ENCODE measurements at places on chromosomes 16 and 17. TPM values are rescaled to one million over a fixed set of nuclear protein-coding genes. Genes with fewer than 3 reads are reported as not detected.

The PRCD gene
- 0.73 TPM for total RNA-seq

- DNase-seq: no peak
Measured at GRCh38 chr16:71467810-71468209, 5.8 kb upstream of the ZNF23 start.

The SLC6A2 gene
- total RNA-seq: 0.18 TPM

- no peak for DNase-seq
Measured at GRCh38 chr17:70172923-70173322, 3.6 kb downstream of the KCNJ2 start.

The PPP1R27 gene
- not detected for total RNA-seq

The IL17C gene
- 2.4 TPM for total RNA-seq

GRCh38 chr16:25838724-25839186 lies 147.0 kb downstream of the HS3ST4 start:
- no peak for DNase-seq

The FNDC8 gene
- total RNA-seq: not detected

DNA sequence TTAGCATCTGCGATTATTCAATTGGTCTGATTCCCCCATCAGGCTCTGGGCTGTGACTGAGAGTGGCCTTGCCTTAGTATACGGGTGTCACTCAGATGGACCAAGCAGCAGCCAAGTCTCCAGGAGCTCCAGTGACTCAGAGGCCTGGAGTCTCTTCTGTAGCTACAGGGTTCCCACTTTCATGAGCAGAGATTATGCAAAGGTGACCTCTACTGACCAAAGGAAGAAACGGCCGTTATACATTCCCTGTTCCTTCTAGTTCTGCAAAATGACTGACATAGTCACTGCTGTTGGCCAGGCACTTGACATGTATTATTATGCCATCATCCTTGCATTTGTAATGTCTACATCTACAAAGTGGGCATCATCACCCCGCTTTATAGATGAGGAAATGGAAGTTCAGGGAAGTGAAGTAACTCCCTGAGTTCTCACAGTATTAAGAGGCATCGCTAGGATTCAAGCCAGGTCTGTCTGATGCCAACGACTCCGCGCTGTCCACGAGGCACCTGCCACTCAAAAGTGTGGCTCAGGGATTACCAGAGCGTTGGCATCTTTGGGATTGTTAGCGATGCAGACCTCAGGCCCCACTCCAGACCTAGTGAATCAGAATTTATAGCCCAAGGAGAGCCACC lies 23.3 kb downstream of the SLC38A7 start:
- DNase-seq: no peak

The MPHOSPH6 gene
- total RNA-seq: 35.3 TPM

GRCh38 chr17:47223007-47223406 lies 13.9 kb downstream of the MYL4 start:
- DNase-seq: no peak

- DNase-seq: no peak
Measured at GRCh38 chr16:56226187-56226586, 34.9 kb downstream of the GNAO1 start.

DNA sequence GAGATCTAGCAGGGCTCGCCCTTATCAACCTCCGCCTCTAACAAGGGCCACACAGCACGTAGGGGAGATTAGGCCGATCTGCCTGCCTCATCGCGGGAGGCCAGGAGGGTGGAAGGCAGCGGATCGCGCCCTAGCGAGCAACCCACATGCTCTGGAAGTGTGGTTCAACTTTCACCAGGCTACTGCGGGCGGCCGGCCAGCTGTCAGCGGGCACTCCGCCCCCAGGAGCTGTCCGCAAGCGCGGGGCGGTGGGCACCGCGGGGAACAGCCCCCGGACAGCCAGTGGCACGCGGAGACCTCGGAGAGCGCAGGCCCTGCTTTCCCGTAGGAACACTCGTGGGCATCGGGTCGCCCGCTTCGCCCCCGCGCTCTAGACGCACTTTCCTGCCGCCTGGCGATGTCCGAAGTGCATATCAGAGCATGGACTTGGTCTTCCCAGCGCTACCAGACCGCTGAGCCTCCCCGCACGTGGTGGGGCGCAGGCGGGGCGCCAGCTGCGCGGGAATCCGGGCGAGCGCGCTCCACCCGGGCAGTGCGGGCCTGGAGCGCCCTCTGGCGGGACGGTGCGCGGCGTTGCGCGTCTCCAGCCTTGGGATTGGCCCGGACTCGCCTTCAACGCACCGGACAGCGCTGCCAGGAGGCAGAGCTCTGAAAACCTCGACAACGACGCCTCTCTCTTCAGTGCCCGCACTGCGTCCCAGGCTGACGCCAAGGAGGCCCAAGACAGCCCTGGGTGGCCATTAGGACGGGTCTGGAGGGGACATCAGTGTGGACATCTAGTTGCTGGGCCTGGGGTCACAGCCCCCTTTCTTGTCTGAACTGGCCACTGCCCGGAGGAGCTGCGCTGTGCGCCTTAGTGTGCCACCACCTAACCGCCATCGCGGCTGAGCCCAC lies 3.6 kb upstream of the ZNHIT3 start:
- no peak for DNase-seq

The PRSS53 gene
- 0.41 TPM for total RNA-seq

- DNase-seq: no peak
Measured at GRCh38 chr16:78995441-78995840, 605.1 kb downstream of the MAF start.

DNA sequence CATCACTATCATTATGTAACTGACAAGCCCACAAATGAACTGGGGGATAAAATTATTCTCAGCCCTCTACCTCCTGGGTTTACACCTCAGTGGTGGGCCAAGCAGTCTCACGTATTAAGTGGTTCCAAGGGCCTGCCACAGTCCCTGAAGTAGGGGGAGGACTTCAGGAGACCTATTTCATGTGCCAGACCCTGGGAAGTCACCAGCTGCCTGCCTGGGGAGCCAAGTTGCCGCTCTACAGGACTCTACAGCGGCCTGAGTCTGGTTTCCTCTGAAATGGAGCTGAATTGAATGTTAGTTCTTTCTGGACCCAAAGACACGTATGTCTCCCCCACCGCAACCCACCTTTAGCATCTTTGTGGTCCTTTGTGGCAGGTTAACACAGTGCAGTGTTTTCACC lies 187.0 kb downstream of the IRX3 start:
- DNase-seq: no peak

The STARD3 gene
- total RNA-seq: 46.7 TPM

The PDILT gene
- not detected for total RNA-seq

DNA sequence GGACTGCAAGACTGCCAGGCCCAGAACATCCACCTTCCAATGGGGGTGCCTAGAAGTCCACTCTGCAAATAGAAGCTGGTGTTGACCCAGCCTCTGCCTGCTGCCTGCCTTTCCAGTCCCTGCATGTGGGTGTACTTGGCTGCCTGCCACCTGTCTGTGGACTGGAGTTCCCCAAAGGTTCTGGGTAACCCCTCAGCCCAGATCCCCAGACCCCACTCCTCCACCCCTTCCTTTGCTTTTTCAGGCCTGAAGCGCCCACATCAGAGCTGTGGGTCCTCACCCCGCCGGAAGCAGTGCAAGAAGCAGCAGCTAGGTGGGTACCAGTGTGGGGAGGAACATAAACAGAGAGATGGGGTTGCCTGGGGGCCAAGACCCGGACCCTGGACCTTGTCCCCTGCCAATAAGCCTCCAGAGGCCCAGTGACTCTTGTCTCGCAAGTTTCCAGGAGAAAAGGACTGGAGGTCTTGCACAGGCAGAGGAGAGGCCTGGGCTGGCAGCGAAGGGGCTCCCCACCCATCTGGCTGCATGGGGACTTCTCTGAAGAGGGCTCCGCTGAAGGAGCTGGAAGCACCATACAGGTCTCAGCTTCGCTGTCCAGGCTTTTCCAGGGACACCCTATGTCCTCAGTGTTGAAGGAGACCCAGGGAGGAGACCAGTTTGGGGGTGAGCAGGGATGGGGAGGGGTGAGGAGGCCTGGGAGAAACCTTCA lies 34.3 kb downstream of the NLRC5 start:
- no peak for DNase-seq

The C16orf82 gene
- total RNA-seq: not detected

DNA sequence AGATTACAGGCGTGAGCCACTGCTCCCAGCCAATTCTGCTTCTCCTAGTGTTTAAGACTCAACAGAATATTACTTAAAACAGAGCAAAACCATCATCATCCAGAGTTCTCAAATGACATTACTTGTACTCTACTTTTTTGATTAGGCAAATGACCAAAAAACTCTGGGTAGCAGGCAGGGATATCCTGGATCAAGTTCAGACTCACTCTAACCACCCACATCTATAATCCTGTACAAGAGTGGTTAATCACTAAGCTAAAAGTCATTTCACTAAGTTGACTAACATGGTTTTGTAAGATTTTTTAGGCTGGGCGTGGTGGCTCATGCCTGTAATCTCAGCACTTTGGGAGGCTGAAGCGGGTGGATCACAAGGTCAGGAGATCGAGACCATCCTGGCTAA lies 6.8 kb downstream of the NAE1 start:
- no peak for DNase-seq

GRCh38 chr17:8503368-8503767 lies 67.7 kb downstream of the NDEL1 start:
- no peak for DNase-seq

GRCh38 chr17:81400154-81400977 lies 5.1 kb downstream of the BAHCC1 start:
- DNase-seq: no peak

DNA sequence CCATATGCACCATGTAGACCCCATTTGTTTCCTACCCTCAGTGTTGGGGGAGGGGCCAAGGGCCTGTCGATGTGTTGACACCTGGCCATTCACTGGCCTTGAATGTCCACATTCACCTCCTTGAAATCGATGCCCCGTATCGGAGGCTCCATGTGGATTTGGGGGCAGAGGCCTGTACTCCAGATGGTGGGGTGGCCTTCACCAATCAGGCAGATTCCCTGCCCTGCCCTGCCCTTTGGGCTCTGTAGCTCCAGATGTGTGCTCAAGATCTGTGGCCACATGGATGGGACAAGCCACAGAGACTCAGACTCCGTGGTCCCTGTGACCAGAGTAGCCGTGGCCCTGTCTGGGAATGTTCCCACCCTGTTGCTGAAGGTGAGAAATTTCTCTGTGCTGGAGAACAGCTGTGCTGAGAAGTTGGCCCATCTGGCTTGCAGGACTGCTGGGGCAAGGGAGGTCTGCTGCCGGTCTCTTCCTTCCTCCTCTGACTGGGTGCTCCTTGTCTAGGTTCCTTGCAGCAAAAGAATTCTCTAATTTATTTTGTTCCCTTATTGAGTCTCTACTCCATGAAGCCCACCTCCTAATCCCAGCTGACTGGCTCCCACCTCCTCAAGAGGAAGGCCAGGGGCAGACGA lies 221.3 kb downstream of the SEC14L1 start:
- DNase-seq: no peak

DNA sequence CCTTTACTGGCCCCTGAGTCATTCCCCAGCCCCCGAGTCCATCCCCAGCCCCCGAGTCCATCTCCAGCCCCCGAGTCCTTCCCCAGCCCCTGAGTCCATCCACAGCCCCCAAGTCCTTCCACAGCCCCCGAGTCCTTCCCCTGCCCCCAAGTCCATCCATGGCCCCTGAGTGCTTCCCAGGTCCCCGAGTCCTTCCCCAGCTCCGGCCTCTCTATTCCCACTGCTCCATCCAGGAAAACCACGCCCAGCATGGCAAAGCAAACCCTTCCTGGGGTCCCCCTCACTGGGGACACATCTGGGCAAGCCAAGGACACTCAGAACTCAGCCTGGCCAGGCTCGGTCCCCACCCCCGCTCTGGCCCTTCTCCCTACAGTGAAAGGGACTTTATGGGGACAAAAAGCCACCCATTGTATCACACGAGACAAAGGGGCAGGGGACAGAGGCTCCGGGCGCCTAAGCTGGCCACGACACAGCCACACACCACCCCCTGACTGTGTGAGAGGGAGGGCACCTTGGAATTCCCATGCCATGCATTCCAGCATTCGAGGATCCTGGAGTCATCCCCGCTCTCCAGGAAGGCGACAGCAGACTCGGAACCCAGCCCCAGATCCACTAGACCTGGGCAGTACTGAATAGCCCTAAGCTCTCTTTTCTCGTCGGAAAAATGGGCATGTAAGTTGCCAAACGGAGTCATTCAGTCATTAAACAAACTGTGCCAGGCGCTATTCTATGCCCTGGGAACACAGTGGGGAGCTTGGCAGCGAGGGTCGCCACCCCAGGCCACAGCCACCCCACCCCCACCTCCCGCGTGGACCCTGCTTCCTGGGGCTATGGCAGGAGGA lies 14.0 kb downstream of the PLLP start:
- no peak for DNase-seq

- no peak for DNase-seq
Measured at GRCh38 chr16:82651921-82652601, 25.3 kb downstream of the CDH13 start.

- DNase-seq: no peak
Measured at GRCh38 chr17:43932923-43933322, 9.4 kb downstream of the PPY start.

DNA sequence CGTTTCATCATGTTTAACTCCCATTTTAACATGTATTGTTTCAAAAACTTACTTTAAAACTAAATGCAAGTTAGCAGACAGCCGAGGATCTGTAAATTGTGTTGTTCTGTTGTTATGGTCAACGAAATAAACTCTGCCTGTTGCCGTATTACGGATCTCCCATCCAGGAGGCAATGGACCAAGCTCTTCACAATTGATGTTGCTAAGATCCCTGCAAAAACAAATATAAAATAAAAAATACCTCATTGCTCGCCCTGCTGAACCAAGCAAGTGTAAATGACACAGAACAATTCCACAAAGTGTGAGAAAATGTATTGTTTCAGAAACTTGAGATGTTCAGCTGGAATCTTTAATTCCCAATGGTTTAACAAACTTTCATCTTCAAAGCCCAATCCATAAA lies 65.0 kb downstream of the CEP95 start:
- no peak for DNase-seq

- no peak for DNase-seq
Measured at GRCh38 chr17:49825645-49826044, 22.2 kb downstream of the TAC4 start.

- DNase-seq: no peak
Measured at GRCh38 chr17:15048933-15049794, 216.0 kb downstream of the PMP22 start.

The COX4I1 gene
- 566 TPM for total RNA-seq
